ENCODE measurements at places on chromosomes 7 and 10. TPM values are rescaled to one million over a fixed set of nuclear protein-coding genes. Genes with fewer than 3 reads are reported as not detected.

GRCh38 chr7:20238754-20239324, 21.7 kb upstream of the MACC1 start:
- no peak for DNase-seq

GRCh38 chr10:127386606-127387327, 162.3 kb upstream of the NPS start:
- no peak for DNase-seq

DNA sequence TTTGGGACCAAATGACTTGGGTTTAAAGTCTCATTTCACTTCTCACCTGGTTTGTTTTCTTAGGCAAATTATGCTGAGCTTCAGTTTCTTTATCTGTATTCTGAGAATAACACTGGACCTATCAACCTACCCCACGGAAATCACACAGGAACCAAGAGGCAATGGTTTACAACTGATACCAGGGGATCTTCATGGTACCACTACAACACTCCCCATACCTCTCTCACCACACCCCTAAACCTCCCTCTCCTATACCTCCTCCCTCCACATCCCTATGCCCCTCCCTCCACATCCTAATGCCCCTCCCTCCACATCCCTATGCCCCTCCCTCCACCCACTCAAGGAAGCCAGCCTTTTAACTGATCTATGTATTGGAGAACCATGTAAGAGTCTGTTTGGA, 9.9 kb downstream of the FAM204A start:
- DNase-seq = no peak

DNA sequence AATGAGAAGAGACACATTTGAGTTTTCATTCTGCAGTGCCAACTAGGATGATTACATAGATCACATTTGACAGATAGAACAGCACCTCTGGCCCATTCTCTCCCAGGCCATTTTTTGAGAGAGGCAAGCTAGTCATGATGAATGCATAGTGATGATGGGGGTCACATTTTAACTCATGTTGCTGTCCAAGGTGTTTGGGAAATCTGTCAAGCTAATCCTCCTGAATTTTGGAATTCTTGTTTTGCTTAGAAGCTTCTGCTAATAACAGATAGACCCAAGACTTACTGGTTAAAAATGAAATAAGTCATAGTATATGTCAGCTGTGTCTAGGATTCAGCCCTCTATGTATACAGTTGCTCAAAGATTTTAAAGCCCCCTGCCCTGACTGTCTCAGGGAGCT, 101.0 kb downstream of the PTPN20 start:
- DNase-seq = no peak

DNA sequence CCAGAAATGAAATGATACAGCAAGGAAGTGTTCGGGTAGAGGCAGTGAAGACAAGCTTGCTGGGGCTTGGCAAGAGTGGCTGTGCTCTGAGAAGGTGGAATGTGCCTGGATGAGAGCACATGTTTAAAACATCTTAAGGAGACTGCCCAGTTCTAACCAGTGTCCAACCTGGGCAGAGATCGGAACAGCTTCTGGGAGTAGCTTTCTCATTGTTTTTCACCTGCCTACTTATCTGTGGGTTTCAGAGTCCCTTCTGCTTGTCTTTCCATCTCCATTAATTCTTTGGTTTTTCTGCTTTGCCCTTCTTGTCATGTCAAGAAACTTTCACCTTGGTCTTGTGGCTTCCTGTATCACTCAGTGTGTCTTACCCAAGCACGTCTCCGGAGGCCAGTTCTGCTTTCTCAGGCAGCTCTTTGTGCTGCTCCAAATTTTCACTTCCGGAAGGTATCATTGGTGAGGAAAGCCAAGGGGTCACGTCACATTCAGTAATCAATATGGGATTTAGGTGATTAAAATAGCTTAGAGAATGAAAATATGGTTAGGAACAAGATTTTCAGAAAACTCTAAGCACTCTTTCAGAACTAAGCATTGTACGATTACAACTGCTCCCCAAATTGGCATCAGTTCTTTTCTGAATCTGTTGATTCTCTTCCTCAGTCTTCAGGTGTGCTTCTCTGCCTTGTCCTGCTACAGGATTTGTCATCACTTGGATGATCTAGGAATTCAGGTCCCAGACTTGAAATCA, 5.5 kb upstream of the LAMB4 start:
- no peak for DNase-seq

GRCh38 chr7:137082391-137082790, 213.9 kb downstream of the CHRM2 start:
- no peak for DNase-seq

Gene MINDY4
- total RNA-seq = 13.2 TPM

Gene PPP2R2D
- 44.4 TPM for total RNA-seq

Gene ECHDC3
- 0.98 TPM for total RNA-seq

Gene ASAH2
- total RNA-seq = 1.5 TPM

Gene ATP5F1C
- total RNA-seq = 96.4 TPM

Gene DRGX
- total RNA-seq = not detected

Gene LEP
- under 0.01 TPM for total RNA-seq

Gene H2BK1
- total RNA-seq = not detected
